ENCODE measurements at places on chromosomes 6 and 20.

DNA sequence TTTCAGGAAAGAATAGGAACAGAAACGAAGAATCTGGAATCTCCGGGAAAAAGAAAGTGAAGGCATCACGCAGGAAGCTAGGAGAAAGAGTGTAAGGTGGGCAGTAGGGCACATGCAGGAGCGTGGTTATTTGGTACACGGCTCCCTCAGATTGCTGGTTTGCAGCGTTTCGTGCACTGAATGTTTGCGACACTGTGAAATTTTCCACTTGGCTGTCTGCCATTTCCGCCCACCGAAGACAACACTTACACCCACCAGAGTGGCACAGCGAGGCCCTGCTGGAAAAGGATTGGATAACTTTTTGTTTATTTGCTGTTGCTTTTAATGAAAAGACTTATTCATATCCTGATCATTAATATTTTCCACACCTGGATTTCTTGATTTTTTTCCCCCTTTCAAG, 248.3 kb downstream of the GMPR start:
- no peak for DNase-seq

GRCh38 chr6:38149531-38149930, 330.0 kb downstream of the ZFAND3 start:
- DNase-seq, result no peak

GRCh38 chr6:90319044-90319443, 22.4 kb upstream of the BACH2 start:
- no peak for DNase-seq

- no peak for DNase-seq
These were observed 13.8 kb upstream of the FUCA2 start for GRCh38 chr6:143525356-143525755.

GRCh38 chr20:47360297-47361056, 4.0 kb upstream of the ZMYND8 start:
- no peak for DNase-seq

All from T-helper 22 cell (primary cell).